ENCODE measurements at places on chromosomes 6 and 20.

DNA sequence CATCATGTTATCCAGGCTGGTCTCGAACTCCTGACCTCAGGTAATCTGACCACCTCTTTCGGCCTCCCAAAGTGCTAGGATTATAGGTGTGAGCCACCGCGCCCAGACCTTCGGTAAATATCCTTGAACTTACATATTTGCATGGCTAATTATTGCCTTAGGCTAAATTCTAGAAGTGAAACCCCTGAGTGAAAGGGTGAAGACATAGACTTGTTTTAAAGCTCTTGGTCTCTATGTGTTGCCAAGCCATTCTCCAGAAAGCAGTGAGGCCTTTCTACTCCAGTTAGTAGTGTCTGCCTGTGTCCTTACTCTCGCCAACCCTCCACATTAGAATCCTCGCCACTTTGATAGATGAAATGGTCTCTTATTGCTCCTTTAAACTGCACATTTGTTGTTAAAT lies 2.6 kb upstream of the NOTCH4 start:
- no peak for DNase-seq

DNA sequence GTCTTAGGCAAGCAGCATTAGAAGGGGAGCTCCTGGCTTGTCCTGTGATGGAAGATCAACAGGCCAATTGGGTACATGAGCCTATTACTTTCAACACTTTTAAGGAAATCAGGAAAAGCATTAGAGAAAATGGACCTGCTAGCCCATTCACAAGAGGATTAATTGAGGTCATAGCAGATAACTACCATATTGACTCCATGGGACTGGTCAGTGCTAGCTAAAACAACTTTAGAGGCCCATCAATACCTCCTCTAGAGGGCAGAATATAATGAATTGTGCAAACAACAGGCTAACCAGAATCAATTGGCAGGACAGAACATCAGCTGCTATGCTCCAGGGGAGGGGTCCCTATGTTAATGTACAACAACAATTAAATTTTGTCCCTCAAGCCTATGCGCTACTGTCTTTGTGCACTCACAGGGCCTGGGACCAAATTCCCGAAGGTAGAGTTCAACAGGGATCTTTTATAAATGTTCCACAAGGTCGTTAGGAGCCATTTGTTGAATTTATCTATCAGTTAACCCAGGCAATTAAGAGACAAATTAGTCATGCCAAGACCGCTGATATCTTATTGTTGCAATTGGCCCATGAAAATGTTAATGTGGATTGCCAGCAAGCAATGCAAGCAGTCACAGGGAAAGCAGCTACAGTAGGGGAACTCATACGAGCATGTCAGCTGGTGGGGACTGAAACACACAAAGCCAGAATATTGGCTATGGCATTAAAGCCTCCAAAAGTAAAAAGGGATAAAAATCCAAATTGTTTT lies 106.6 kb upstream of the BTN3A2 start:
- DNase-seq = no peak

GRCh38 chr6:28542440-28543296 lies 17.0 kb downstream of the GPX5 start:
- peak; percentile 39 for DNase-seq

DNA sequence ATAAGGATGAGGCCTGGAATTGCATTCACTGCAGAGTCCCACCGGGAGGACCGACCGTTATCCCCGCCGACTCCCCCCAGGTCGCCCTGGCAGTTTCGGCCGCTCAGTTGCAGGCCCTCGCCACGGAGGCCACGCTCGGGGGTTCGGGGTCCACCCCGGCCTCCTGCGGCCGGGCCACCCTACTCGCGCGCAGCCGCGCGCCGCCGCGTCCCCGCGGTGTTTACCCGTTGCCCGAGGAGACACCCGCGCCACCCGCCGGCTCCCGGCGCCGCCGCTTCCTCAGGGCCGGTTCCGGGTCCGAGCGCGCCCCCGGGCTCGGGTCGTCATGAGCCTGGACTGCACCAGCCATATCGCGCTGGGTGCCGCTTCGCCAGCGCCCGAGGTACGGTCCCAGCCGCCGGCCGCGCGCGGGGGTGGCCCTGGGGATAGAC lies at the start of gene CCDC170:
CCDC170 (plus strand) TSS at position 214 of the 431 bp plus-strand sequence; CDS start at position 326, 112 bp downstream.
- no peak for DNase-seq

DNA sequence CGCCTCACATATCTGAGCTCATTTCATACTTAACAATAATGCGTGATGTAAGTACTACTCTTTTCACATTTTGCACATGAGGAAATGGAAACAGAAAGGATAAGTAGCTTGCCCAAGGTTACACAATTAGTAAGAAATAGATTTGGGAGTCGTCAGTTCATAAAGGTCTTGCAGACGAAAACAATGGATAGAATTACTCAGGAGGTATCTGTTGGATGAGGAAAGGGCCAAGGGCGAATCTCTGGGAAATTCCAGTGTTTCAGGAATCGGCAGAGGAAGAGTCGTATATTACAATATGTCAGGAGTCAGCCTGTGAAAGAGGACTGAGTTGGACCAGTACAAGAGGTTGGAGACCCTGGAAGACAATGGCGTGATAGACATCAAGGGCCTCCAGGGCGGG lies 12.8 kb upstream of the EDN1 start:
- no peak for DNase-seq

DNA sequence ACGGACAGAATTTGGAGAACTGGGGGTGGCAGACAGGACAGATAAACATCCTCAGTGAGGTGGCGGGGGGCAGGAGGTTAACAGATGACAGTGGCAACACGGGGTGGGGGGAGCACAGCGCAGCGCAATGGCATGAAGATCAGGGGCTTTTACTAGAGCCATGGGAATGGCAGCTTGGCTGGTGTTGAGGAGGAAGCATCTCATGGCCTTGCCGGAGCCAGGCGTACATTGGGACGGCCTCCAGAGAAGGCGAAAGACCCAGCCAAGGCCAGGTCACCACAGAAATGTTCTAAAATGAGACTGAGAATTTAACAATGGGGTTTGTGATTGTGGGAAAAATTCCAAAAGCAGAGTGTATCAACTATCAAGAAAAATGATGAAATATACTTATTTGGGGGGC lies 173.0 kb downstream of the PRKN start:
- DNase-seq = no peak

DNA sequence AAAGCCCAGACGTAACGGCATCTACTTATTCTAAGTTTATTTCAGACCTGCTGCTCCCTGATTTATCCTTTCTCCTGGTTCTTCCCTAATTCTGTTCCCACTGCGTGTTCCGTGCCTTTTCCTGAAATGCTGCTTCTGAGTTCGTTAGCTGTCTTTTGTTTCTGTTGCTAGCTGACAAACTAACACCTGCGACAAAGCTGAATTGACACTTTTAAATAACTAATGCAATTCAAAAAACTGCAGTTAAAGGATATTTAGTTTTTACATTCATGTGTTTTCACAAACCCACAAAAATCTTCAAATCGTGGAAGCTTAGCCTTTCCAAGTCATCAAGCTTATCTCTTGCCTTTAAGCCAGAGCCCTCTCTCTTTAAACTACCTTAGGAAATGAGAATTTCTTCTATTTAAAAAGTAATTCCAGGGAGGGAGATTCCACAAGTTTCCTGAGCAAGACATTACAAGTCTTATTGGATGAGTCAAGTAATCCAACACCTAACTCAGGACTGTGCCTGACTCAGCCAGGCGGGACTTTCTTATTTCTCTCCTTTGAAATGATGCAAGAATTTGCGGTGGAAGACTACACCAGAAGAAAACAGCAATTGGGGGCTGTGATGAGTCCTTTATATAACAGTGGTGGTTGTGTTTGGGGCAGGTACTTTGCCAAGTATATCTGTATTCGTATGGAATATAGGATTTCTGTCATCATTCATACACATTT lies 6.3 kb downstream of the ADTRP start:
- DNase-seq = no peak

- DNase-seq = peak; percentile 34
Observed at GRCh38 chr20:48600470-48600945, 227.3 kb downstream of the PREX1 start.

GRCh38 chr6:118288355-118289124 lies 259.6 kb upstream of the PLN start:
- DNase-seq = no peak
